Activated CD8-positive, alpha-beta memory T cell treated with anti-CD3 and anti-CD28 coated beads, Interleukin-2, amount 50 U/mL, for 48 hours (primary cell): ENCODE measurements at places on chromosomes 7 and 10.

DNA sequence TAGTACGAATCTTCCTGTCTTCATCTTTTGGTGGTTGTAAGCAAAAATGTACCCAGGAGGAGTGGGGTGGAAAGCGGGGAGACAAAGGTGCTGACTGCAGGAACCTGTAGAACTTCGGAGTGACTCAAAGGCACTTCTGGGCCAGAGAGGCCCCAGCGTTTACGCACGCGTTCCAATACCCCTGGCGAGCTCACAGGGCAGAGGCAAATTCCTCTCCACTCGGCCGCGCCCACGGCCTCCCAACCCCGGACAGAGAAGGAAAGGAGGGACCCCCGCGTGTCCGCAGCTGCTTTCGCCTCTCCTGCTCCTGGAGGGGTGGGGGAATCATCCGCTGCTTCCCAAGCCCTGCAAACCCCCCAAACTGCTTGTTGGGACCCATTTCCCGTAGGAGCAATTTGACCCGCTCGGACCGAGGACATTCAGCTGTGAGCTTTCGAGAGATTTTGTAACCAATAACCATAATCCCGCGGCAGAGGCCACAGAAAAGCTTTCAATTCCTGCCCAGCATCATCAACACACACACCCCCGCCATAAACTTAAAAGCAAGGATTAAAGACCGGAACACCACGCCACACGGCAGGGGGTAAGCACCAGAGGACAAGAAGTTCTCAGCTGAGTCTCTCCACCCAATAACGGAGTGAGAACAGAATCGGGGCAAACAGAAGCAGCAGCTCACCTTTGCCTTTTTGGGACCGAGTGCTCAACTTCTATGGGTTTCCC lies 2.3 kb downstream of the IGF2BP3 start:
- DNase-seq = peak; percentile 56

DNA sequence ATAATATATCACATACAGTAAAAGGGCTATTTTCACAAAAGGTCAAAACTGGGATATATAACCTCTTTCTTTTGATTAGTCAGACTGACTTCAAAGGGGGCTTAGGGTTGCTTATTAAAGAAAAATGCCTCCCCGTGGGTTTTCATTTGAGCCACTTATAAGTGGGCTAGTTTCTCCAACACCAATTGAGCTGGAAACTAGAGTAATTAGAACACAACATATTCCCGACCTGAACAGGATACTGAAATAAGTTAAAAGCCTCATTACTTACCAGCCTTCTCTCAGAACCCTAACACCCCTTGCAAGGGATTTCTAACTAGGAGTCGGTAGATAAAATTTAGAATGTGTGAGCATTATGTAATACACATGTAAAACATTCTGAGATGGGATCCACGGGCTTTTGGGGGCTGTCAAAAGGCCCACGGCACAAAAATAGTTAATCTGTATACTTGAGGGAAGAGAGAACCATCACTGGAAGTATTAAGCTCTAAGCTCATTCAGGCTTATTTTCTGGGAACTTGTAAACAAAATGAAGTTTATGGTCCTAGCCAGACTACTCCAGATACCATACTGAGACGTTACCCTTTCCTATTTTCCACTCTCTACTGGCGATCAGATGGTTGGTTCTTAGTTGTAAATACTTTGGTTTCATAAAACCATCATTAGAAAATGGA lies 29.3 kb upstream of the KMT2E start:
- no peak for DNase-seq

DNA sequence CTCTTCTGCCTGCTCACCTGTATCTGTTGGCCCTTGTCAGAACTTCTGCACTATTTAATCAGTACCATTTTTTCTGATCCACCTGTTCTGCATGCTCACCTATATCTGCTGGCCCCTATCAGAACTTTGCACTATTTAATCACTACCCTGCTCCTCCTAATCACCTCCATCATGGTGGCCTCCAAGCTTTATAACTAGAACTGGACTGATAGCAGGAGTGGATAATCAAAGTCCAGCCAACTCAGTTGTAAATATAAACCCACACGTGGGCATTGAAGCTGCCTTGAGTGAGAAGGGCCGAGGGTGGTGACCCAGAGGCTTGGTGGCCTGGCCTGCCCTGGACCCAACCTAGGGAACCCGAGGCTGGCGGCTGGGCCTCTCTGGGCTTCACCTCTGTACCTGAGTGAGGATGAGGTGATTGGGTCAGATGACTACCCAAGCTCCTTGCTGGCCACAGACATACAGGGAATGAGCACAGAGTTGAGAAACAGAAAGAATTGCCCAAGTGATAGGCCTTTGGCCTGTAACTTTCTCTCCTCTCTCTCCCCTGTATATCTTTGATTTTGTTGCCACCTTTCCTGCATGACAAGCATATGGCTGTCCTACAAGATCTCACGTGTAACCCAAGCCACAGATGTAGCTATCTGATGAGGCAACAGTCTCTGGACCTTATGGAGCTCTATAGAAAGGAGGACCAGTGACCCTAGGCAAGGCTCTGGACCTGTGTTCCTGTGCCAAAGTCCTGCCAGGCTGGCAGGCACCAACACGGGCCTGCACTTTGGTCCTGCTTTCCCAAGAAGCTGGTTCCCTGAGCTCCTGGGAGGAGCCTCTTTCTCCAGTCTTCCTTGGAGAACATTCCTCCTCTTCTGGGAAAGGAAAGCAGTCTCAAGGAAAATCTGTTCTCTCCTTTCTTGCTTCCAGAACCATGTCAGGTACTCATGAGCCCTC lies 23.4 kb upstream of the FAM3C start:
- no peak for DNase-seq

GRCh38 chr10:118956802-118957442 lies 72.6 kb upstream of the NANOS1 start:
- peak; percentile 39 for DNase-seq

DNA sequence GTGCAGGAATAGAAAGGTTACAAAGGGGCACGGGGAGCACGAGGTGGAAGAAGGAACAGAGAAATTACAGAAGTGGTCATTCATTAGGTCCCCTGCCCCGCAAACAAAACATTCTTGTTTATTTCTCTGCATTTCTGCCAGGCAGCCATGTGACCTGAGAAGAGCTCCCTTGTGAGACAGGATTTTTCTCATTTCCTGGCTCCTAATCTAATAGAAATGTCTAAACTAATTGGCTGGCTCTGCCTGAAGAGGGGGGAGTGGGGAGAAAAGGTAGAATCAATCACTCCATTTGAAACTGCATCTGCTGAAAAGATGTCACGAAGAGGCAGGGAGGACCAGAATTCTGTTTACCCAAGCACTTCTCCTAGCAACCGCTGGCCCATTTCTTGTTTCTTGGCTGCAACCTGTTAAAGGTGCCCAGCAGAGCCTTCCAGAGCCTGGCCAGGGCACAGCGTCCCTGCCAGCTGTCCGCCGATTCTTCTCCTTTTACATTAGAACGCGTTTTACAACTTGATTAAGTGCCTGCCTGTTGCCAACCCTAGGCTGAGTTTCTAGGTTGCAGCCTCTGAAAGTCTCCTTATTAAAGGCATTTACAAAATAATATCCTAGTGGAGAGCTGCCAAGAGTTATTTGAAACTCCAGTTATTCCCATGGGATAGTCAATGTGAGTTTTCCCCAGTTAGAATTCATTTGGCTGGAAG lies 1227.6 kb downstream of the TYW1 start:
- DNase-seq = no peak

DNA sequence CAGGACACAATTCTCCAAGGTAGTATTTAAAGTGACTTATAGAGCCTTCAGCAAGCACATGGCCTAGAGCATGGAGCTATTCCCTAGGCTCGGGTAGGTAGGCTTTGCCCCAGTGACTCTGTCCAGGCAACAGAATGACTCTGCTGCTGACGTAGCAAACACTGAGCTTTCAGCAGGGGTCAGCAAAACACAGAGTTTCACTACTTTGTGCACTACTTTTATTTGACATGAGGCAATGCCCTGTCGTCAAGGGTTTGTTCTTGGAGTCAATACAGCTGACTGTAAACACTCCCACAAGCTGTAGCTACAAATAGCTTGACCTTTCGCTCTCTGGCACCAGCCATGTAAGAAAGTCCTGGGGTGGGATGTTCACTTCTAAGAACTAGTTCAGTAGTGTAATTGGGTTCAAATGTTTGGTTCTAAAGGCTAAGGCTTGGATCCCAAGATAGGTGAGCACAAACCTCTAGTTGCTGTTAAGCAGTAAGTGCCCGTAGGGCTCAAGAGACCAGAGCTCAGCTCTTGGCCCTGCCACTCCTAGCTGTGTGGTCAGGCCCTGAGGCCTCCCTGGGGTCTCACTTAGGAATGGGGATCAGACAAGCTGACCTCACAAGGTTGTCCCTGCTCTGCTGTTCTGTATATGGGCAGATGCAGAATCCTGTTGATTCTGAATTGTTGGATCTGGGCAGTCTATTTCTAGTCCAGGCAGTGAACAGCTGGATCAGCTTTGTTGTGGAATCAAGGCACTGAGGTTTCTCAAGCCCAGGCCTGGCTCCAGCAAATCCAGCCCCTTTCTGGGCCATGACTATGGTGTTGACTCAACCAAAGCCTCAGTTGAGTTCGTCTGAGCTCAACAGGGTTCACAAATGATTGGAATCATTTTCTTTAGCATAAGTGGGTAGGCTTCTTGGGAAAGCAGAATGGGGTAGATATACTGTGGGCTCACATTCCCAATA lies 10.7 kb downstream of the NODAL start:
- DNase-seq = no peak

GRCh38 chr10:79209831-79210230 lies 137.4 kb upstream of the PPIF start:
- no peak for DNase-seq

DNA sequence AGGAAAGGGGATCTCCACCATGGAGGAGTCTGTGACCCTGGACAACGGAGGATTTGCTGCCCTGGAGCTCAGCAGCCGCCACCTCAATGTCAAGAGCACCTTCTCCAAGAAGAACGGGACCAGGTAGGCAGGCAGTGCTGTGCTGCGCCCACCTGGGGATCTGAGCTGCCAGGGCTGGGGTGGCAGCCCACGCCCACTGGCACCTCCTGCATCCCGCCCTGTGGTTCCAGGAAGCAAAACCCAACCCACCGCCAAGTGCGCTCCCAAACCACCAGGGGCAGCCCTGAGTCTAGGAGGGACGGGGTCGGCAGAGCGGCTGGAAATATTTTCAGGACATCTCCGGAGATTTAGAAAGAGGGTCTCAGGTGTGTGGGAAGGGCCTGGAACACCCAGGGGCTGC lies 440.3 kb upstream of the FOXK1 start:
- no peak for DNase-seq

DNA sequence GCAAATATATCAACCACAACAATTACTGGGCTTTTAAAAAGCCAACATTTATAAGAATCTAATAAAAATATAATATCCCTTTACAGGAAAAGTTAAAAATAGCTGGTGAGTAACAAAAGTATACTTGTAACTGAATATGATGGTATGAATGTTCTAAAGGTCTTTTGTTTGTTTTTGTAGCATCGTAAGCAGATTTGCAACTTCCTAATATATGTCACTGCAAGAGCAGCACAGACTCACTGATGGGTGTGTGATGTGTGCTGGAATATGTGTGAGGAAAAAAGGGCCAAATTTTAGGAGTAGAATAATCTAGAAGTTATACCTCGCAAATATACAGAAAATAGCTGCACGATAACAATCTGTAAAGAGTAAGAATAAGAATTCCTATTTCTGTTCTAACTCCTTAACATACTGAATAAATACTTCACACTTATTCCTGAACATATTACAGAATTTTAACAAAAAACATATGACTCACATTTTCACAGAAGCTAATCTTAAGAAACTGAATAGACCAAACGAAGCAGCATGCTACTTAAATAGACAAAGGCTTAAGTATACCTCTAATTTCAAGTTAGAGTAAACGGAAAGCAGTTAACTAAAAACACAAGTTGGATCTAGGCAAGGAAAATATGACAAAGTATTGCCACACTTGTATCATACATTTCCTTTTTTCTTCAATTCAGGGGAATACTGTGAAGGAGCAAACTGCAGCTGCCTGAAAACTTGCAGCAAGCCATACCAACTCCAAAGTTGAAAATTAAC lies 9.6 kb downstream of the ETV1 start:
- DNase-seq = no peak

DNA sequence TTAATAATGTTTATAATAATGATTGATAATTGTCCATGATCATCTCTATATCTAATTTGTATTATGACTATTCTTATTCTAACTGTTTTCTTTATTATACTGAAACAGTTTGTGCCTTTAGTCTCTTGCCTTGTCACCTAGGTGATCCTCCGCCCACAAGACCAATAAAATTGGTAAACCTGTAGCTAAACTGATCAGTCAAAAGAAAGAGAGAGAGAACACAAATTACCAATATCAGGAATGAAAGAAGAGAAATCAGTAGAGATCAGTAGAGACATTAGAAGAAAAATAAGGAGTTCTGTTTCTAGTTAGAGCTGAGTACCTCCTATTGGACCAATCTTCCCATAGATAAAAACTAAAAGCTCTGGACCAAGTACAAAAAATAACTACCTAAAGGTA lies 6.1 kb upstream of the COA1 start:
- no peak for DNase-seq

DNA sequence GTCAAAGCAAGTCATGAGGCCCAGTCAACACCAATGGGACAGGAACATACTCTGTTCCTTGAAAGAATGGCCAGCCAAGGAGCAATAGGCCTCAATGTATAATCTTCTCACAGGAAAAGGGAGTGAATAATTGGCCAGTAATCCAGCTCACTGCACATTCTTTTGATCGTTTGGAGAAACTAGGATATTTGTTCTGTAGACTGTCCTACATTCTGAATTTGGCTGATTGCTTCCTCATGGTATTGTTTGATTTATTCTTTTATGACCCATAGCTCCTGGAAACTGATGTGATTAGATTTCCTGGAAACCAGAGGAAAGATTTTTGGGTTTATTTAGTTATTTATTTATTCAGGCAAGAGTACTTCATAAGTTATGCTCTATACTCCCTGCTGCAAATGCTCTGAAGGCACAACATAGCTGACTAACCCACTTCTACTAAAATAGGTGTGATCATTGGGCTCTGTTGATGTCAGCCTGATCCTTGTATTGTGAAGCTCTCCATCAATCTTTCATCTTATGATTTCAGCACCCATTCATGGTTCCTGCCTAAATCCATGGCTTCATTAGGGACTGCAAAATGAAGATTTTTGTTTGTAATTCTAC lies 745.2 kb downstream of the SUGCT start:
- no peak for DNase-seq

GRCh38 chr10:51046654-51047053 lies 27.6 kb upstream of the PRKG1 start:
- no peak for DNase-seq

- no peak for DNase-seq
Observed at GRCh38 chr7:240146-240676, 47.8 kb downstream of the FAM20C start.

DNA sequence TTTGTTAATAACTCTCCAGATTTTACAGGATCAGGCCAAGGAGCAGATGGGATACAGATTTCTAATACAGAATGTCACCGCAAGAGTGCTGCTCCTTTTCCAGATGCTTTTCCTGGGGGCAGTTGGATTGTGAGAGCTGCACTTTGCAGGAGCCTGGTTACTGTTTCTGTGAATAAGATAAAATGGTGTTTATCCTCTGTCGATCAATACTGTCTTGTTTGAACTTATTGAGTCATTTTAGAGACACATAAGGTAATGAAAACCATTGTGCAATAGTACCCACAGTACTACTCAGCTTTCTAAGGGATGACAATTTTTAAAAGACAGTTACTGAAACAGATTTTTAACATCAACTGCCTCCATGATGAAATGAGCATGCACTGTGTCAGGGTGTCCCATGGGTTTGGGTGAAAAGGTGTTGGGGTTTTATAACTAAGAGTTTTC lies 2.9 kb downstream of the A1CF start:
- no peak for DNase-seq

- DNase-seq = no peak
Observed at GRCh38 chr7:112336936-112337576, 113.2 kb upstream of the IFRD1 start.

- no peak for DNase-seq
Observed at GRCh38 chr10:26950934-26951333, 90.2 kb upstream of the ABI1 start.
